Endothelial cell of umbilical vein (primary cell): ENCODE measurements at places on chromosomes 16 and 17. TPM values are rescaled to one million over a fixed set of nuclear protein-coding genes. Genes with fewer than 3 reads are reported as not detected.

Gene ABCC11
- not detected in 2 replicates for total RNA-seq

Gene SOX15
- 0.39 and 0.46 TPM in 2 replicates for total RNA-seq

DNA sequence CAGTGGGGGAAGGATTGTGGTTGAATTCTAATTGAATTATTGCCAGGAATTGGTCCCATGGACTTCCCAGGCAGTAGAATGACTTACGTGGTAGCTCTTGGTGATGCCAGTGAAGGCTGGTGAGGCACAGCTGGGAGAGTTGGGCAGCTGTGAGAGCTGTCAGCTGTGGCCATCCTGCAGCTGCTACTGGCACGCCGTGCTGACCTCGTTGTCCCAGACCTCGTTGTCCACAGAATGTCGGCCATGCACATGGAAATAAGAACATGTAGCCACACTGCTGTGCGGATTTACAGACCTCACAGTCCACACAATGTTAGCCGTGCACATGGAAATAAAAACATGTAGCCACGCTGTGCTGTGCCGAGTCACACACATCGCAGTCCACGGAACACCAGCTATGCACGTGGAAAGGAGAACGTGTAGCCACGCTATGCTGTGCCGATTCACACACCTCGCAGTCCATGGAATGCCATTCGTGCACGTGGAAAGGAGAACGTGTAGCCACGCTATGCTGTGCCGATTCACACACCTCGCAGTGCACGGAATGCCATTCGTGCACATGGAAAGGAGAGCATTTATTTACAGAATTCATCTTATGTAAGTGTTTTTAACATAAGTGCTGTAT is 59.2 kb downstream of the BANP start:
- DNase-seq, result no peak

DNA sequence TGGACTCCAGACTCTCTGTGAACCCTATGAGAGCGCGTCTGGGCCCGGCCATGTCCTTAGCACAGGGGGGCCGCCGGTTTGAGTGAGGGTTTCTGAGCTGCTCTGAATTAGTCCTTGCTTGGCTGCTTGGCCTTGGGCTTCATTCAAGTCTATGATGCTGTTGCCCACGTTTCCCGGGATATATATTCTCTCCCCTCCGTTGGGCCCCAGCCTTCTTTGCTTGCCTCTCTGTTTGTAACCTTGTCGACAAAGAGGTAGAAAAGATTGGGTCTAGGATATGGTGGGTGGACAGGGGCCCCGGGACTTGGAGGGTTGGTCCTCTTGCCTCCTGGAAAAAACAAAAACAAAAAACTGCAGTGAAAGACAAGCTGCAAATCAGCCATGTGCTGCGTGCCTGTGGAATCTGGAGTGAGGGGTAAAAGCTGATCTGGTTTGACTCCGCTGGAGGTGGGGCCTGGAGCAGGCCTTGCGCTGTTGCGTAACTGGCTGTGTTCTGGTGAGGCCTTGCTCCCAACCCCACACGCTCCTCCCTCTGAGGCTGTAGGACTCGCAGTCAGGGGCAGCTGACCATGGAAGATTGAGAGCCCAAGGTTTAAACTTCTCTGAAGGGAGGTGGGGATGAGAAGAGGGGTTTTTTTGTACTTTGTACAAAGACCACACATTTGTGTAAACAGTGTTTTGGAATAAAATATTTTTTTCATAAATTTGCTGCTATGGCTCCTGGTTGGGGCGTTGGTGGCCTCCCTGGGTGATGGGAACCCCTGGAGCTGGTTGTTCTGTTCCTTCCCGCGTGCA is 23.1 kb downstream of the STAT5A start:
- DNase-seq, result no peak

GRCh38 chr16:50478075-50478772 is 70.0 kb upstream of the NKD1 start:
- DNase-seq, result no peak
